Stimulated activated CD4-positive, alpha-beta T cell treated with anti-CD3 and anti-CD28 coated beads, Interleukin-1b, Interleukin-23, amount 100 ng/mL, for 1 hour (primary cell): ENCODE measurements at places on chromosomes 16 and 17.

GRCh38 chr17:27541301-27542023, 85.2 kb downstream of the KSR1 start:
- DNase-seq = no peak

DNA sequence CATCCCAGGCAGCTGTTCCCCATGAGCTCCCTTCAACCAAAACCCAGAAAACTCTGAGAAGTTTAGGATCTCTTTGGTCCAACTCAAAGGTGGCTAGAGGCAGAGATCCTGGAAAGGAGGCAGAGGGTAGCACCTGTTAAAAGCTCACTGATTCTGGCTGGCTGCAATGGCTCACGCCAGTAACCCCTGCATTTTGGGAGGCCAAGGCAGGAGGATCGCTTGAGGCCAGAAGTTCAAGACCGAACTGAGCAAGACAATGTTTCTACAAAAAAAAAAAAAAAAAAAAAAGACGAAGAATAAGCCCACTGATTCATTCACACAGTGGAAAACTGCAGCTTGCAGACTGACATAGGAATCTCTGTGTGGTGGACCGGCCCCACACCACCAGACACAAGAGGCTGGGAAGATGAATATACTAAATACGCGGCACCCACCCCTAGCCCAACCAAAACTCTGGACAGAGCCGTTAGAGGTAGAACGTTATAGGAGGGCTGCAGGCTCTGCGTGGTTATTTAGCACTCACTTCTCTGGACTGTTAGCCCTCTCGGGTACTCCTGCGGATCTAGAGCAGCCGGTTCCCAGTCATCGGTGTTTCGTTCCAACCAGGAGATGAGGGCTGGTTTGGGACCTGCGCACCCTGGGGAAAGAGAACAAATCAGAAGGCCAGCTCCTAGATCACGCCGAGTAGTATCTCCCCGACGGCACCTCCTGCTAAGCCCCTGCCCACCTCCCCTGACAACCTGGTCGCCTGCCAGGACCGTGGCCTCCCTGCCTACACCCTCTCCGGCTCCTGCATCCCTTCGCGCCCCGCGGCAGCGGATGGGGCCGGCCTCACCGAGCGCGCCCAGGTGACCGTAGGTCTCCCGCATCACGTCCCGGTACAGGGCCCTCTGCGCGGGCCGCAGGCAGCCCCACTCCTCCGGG, 925 bp downstream of the ZNF689 start:
- no peak for DNase-seq

GRCh38 chr16:48035142-48035541, 120.7 kb downstream of the ABCC12 start:
- no peak for DNase-seq

DNA sequence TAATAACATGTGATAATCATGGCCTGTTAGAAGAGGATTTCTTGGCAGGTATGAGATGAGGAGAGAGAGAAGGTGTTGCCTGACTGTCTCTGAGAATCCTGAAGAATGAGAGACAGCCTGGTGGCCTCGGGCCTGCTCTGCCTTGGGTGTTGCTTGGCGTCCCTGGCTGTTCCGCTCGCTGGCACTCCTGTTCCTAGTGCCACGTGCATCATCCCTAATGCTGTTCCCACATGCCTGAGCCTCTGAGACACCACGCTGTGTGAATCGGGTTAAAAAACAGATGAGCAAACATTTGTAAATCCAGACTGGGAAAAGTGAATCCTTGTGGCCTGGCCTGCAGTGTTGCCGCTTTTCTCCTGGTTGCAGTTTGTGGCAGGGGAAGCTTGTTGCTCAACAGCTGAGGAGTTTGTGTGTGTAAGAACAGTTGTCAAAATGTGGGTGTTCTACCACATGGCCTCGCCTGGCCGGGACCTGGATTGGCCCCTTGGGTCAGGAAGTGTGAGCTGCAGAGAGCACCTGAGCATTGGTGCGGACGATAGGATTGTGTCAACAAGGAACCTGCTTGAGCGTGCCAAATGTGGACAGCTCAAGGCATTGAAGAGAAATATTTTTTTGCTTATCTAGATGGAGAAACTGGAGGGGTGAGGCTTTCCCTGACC, 22.0 kb downstream of the UBN1 start:
- DNase-seq = no peak

DNA sequence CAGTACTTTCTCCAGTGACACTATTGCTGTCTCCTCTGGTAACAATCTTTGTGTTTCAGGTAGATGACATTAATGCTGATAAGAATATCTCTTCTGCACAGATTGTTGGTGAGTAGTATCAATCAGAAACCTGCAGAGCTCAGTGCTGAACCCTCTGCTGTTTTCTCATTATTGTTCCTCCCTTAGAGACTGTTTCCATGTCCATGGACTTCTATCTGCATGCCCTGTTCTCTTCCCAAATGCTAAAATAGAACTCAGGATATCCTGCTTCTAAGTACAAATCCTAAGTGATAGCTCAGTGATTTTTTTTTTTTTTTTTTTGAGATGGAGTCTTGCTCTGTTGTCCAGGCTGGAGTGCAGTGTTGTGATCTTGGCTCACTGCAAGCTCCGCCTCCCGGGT, 29.4 kb downstream of the IST1 start:
- DNase-seq = no peak

DNA sequence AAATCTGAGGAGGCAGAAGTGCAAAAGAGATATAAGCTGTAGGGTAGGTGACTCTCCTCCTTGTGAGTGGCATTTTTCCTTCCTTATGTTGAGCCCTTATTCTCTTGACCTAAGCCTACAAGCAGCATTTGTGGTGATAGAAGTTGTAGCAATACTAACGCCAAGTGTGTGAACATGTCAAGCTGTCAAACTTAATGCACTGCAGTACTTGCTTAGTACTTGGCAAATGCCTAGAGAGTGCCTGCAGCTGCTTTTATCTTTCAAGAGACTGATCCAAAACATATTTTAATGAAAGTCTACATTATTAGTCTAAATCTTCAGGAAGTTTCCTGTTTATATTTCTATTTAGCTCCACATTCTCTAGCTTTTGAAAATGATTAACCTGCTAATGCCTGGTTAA, 83.2 kb downstream of the CNTNAP4 start:
- DNase-seq = no peak

GRCh38 chr16:15822957-15823356, 33.9 kb downstream of the MYH11 start:
- DNase-seq = no peak

- no peak for DNase-seq
These were observed at the start of gene FN3K for GRCh38 chr17:82734987-82735866. FN3K (plus strand) TSS chr17:82735615; CDS start chr17:82735637, 22 bp downstream.

GRCh38 chr16:70421473-70422311, 17.2 kb downstream of the ST3GAL2 start:
- DNase-seq = no peak

DNA sequence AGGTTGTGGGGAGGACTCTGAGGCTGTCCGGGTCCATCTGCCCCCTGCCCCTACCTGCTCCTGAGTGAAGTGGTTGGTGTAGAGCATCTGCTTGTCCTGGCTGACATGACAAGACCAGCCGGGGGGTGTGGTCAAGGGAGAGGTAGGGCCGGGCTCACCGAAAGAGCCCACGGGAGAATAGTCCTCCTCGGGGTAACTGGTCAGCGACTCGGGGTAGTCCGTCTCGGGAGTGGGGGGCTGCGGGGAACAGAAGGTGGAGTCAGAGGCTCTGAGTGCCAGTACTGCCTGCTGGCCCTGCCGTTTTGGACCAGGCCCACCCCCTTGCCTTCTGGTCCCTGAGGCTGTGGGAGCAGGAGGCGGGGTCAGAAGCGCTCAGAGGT, 27.8 kb downstream of the ARHGAP27 start:
- DNase-seq = no peak

GRCh38 chr16:52407778-52408177, 139.2 kb downstream of the TOX3 start:
- no peak for DNase-seq

- DNase-seq = no peak
These were observed 19.7 kb downstream of the FOXL1 start for GRCh38 chr16:86597880-86598606.

GRCh38 chr16:7158481-7158880, 174.2 kb upstream of the RBFOX1 start:
- no peak for DNase-seq

- DNase-seq = no peak
These were observed 92.9 kb downstream of the YPEL2 start for GRCh38 chr17:59424331-59424730.

DNA sequence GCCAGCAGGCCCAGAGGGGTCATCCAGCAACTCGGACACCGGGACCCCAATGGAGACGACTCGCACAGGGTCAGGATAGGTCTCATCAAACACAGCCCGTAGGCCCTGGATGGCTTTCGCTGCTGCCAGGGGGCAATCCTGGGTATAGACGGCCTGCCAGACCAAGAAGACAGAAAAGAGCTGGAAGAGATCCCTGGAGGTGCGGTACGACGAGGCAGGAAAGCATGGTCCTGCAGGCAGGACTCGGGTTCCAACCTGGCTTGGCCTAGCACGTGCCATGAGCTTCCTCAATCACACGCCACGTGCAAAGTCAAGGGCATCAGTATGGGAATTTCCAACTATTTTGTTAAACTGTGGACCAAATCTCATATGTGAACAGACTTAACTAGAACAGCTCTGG, 6.3 kb upstream of the EXOSC6 start:
- no peak for DNase-seq

GRCh38 chr16:70430667-70431536, 8.0 kb downstream of the ST3GAL2 start:
- no peak for DNase-seq

DNA sequence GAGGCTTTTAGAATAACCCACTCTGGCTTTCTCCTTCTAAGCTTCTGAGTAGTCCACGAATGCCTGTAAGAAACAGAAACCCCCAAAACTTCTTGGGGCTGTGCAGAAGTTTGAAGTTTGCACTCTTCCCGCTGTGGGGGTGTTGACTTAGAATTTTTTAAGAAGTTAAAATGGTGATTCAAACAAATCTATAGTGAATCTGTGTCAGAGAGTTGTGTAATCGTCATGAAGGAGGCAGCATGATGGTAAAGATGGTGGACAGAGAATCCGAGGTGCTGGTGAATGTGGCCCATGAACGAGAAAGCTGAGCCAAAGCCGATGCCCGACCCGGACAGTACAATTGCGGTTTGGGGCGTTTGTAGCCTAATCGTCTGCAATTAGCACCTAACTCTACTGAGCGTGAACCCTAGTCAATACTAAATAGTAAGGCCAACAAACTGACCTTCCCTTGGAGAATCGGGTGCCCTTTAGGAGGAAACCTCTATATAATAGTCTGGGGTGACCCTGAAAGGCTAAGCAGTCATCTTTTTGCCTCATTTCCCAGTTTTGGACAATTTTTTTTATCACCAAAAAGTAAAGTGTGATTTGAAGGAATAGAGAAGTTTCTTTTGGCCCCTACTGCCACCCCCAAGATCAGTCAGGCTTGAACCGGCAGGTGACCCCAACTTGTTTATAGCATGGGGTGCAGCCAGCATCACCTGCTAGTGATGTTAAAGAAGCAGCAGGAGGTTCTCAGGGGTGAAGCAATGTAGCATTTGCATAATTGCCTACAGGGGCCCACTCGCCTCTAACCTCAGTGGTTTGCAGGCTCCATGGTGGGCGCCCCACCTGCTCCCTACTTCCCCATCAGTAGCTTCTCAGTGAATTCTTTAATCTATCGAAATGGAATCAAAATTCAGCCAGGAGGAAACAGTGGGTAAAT, 11.2 kb downstream of the IRF8 start:
- no peak for DNase-seq

DNA sequence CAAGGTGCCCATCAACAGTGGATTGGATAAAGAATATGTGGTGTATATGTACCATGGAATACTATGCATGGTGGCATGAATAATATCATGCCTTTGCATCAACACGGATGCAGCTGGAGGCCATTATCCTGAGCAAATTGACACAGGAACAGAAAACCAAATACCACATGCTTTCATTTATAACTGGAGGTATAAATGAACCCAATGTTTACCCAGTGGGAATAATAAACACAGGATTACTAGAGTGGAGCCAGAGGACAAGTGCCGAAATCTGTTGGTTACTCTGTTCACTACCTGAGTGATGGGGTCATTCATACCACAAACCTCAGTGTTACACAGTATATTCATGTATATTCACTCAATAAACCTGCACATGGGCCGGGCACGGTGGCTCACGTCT, 125.2 kb downstream of the CDH11 start:
- DNase-seq = no peak

DNA sequence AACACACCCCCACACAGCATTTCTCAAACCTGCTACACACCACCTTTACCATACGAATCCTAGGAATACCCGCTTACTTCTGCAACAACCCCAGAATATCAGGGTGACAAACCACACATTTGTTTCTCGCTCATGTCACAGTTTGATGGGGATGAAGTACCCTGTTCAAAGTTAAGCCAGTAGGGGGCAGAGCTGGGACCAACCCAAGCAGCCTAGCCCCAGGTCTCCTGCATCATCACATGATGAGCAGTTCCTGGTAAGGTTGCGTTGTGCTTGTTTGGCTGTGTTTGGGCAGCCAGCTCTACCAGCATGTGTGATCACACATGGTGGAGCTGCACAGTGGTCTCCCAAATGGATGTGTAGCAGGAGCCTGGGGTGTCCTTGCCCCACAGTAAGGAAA, 103.6 kb upstream of the C16orf82 start:
- DNase-seq = no peak
